ENCODE measurements at places on chromosomes 11 and 22. TPM values are rescaled to one million over a fixed set of nuclear protein-coding genes. Genes with fewer than 3 reads are reported as not detected.

Gene C1QTNF4
- total RNA-seq = 6.1 TPM

Gene ZFP91
- total RNA-seq = 68.4 TPM

Gene CLTCL1
- 2.4 TPM for total RNA-seq

Gene OR51I1
- 2.2 TPM for total RNA-seq

Gene ROBO4
- total RNA-seq = 9.1 TPM

Gene SMC1B
- not detected for total RNA-seq

Gene ACR
- total RNA-seq = not detected

Gene ASPHD2
- total RNA-seq = 1.2 TPM

Gene IGLL5
- total RNA-seq = not detected

Gene C11orf97
- not detected for total RNA-seq
